ENCODE measurements at places on chromosomes 16 and 17.
A peak's percentile ranks its signal among the peaks of the same experiment; 100 is the strongest.

DNA sequence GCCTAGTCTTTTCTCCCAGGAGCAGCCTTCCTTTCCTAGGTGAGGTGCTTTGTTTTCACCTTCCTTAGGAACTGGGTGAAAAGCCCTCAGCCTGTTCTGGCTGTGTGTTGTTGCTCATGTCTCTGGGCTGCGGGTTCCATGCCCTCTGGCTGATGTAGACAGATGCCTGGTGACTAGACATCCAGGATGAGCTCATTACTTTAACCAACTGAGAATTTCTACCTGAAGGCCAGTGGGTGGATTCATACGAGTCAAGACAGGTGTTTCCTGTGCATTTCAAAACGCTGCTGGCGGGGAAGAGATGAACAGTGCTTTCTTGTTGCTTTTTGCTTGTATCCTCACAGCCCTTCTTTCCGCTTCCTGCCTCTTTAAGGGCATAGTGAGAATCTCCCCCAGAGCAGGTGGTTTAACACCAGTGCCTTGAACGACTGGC is 22.3 kb downstream of the SAP30BP start:
- no peak for DNase-seq

DNA sequence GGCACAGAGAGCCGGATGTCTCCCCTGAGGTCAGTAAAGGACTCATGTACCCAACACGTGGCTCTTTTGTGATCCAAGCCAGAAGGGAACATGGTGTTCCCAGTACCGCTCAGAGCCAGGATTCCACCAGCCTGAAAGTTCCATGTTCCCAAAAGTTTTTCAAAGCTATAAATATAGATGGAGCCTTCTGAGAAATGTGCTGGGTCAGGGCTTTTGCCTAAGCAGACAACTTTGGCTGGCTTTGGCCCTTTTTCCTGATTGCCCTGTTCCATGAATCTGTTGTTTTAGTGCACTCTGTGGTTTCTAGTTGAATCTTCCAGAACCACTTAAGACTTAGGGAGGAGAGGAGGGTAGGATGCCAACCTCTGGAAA is 128.5 kb upstream of the HS3ST2 start:
- no peak for DNase-seq

DNA sequence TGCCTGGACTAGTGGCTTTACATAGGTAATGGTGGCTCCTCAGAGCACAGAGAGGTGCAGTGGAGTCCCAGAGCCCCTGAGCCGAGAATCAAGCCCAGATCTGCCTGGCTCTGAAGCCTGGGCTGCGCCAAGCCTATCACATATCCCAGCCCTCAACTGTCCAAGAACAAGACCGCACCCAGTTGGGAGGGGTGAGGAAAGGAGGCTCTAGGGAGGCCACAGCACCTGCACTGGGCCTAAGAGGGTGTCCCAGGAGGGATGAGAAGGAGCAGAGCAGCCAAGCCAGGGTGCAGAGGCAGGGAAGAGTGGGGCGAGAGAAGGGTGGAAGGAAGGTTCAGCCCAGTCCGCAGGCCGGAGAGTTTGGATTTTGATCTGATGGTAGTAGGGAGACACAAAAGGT is 941 bp upstream of the RNF112 start:
- DNase-seq: no peak

DNA sequence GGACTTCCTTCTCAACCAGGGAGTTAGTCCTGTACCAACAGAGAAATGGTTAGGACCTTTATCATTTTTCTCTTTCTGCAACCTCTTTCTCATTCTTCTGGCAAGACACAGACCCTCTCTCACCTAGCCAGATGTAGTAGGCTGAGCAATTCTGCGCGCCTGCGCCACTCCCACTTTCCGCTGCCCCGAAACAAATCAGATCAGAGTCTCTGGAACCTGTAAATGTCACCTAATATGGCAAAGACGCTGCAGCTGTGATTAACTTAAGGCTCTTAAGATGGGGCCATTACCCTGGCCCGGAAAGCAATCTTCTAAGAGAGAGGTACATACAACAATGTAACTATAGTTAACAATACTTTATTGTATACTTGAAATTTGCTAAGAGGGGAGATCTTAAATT is 94.3 kb upstream of the ASIC2 start:
- no peak for DNase-seq

- DNase-seq: peak; percentile 77
Measured at GRCh38 chr16:27598220-27598619, 48.3 kb downstream of the KATNIP start.

GRCh38 chr16:30535777-30536190 is 1.1 kb upstream of the ZNF747 start:
- no peak for DNase-seq

GRCh38 chr16:24670623-24671454 is 58.6 kb upstream of the TNRC6A start:
- peak; percentile 92 for DNase-seq

- DNase-seq: no peak
Measured at GRCh38 chr16:3876160-3876559, 4.4 kb downstream of the CREBBP start.

DNA sequence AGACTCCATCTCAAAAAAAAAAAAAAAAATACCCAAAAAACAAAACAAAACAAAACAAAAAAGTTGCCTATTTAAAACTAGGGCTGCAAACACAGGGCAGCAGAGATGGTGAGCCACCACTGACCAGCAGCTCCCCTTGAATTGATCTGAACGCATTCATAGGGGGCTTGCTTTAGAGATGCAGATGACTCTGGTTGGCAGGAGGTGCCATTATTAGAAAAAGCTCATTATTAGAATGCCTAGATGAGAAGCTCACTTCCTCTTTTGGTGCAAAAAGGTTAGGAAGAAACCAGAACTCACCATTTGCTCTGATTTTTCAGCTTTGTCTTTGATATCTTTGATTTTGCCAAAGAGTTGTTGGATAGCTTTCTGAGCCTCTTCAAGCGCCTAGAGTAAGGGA is 53.1 kb downstream of the VPS53 start:
- no peak for DNase-seq

- DNase-seq: no peak
Measured at GRCh38 chr17:81008140-81008539, 16.5 kb downstream of the CHMP6 start.

GRCh38 chr16:83785455-83785854 is 22.3 kb upstream of the HSBP1 start:
- DNase-seq: no peak

GRCh38 chr16:84650062-84650991 is 2.0 kb downstream of the KLHL36 start:
- no peak for DNase-seq

- no peak for DNase-seq
Measured at GRCh38 chr16:12677502-12677901, 126.2 kb downstream of the CPPED1 start.

GRCh38 chr16:86354641-86355513 is 155.4 kb upstream of the FOXF1 start:
- DNase-seq: no peak

DNA sequence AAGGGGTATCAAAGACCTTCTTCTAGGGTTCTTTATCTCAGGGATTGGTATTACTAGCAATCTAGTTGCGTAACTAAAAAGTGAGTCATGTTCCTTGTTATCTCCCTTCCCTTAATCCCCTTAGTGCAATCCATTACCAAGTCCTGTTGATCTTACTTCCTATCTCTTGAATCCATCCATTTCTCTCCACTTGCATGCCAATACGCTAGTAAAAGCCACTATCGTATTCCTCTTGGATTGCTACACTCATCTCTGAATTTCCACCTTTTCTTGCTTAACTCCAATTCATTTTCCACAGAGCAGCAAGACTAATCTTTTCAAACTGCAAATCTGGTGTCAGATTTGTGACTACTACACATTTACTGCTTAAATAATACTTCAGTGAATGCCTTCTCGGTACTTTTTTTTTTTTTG is 1.8 kb upstream of the ADAT1 start:
- DNase-seq: no peak

DNA sequence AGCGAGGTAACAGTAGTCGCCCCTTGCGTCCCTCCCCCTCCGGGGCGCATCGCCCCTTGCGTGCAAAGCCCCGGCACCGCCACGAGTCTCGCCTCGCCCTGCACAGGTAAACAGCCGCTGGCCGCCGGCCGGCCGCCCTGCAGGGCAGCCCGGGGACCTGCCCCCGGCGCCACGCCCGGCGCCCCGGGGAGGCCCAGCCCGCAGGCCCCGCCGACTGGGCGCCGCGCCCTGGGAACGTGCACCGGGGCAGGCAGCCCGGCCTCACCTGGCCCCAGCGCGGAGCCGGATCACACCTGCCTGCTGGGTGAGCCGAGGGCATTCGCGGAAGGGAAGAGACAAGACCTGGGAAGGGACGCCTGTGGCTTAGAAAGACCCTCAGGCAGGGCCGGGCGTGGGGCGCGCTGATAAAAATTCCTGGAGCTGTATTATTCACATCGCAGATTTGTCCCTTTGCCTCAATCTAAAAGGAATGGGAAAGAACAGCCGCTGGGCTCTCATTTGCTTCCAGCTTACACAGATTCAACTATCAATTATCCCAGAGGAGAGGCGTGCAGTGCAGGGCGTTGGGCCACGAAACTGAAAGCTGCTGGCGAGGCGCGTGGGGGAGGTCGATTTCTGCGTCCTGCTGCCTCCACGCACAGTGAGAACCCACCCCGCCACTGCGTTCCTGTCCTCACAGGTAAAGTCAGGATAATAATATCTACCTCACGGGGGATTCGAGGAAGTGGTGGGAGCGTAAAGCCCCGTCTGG is 451.9 kb downstream of the SLC39A11 start:
- DNase-seq: no peak

- DNase-seq: peak; percentile 82
Measured at GRCh38 chr17:81241648-81242420, 2.7 kb downstream of the NDUFAF8 start.

GRCh38 chr17:75031972-75032719 is 14.6 kb downstream of the ATP5PD start:
- peak; percentile 95 for DNase-seq

- DNase-seq: peak; percentile 94
Measured at GRCh38 chr17:73591296-73592078, 52.8 kb downstream of the SDK2 start.

DNA sequence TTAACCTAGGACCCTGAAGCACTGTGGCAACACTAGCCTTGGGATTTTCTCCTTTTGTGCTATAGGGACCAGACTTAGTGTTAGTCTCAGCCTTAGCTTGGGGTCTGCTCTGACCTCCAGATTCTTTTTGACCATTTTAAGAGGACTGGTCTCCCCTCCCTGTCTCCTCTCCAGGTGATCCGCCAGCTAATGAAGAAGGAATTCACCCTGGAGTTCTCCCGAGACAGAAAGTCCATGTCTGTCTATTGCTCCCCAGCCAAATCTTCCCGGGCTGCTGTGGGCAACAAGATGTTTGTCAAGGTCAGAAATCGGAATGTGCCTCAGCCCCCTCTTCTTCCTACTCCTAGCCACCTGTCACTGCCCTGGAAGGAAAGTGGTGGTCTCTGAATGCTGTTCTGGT is 19.5 kb downstream of the ATP2A1 start:
- no peak for DNase-seq

GRCh38 chr16:54125751-54126655 is 160.6 kb downstream of the IRX3 start:
- no peak for DNase-seq

- DNase-seq: no peak
Measured at GRCh38 chr17:60827943-60828342, 150.3 kb downstream of the BCAS3 start.

GRCh38 chr17:75238684-75239191 is 22.7 kb downstream of the GGA3 start:
- peak; percentile 86 for DNase-seq

GRCh38 chr17:71881041-71881440 is 239.8 kb upstream of the SOX9 start:
- no peak for DNase-seq

- no peak for DNase-seq
Measured at GRCh38 chr17:70668276-70668937, 499.1 kb downstream of the KCNJ2 start.

GRCh38 chr17:50055426-50056216 is at the start of gene ITGA3:
Gene ITGA3, plus strand, starts transcription at chr17:50056110. Its CDS starts 330 bp downstream, at chr17:50056440.
- peak; percentile 91 for DNase-seq

DNA sequence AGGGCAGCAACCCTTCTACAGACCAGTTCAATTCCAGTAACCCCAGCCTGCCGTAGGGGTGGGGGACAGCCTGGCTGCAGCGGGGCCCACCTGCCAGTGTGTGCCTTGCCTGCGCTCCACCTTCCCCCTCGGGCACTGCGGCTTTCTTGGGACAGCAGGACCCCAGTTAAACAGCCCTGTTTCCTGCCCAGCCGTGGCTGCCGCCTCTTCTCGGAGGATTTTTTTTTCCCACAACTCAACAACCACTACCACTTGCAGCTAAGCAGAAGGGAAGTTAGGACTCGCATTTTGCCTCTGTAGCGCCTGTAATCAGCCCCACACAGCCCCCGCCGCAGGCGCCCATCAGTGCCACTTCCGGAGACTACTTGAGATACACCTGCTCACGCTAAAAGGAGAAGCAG is 76.1 kb downstream of the RAI1 start:
- peak; percentile 66 for DNase-seq

- DNase-seq: peak; percentile 44
Measured at GRCh38 chr16:85749771-85750145, 1.1 kb downstream of the C16orf74 start.

DNA sequence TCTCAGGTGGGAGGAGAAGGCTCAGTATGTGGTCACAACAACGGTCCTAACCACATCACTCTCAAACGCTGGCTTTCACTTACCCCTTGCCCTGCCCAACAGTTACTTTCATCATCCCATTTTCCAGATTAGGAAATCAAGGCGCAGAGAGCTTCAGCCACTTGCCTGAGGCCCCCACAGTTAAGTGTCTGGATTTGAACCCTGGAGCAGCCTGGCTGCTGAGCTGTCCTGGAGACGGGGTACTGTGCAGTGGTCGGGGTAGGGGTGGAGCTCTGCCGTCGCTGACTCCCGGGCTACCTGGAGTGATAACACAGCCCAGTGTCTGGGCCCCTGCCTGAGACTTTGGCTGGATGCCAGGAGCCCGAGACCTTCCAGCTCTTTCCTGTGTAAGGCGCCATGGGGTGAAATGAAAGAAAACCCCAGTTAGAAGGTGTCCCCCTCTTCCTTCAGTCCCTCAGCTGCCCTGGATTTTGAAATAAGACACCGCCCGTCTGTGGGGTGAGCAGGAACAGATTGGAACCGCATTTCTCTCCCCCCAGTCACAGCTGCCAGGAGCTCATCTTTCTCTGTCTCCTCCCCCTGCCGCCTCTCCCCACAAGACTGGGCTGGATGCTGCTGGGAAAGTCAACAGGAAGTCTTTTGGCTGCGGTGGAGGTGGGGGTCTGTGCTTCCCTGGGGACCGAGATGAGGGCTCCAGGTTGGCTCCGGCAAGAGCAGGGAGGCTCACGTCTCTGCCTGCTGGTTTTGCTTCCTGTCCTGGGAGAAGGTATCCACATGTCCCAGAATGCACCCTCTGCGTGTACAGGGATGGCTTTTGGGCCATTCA is 280.2 kb downstream of the SEC14L1 start:
- peak; percentile 100 for DNase-seq

All from NCI-H524 (cell line).